NCI-H446 (cell line): ENCODE measurements at places on chromosomes 12 and 14.

DNA sequence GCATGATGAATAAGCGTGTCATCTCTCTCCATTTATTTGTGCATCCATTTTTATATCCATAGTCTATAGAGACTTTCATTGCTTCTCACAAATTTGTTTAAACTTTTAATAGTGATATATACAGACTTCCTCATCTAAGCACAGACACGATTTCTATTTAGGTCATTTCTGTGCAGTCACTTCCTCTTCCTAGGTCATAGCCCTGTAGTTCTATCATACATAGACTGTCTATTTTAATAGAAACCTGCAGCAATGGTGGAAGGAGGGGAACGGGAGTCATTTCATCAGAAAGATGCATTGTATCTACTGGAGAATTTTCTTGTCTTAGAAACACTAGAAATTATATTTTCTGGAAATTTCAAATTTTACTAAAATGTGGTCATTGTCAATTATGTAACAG is 133.4 kb upstream of the FGD4 start:
- DNase-seq: no peak

- no peak for DNase-seq
Observed at GRCh38 chr12:91109148-91109564, 2.1 kb downstream of the LUM start.

- DNase-seq: no peak
Observed at GRCh38 chr12:98371419-98371818, 144.0 kb upstream of the TMPO start.

- no peak for DNase-seq
Observed at GRCh38 chr12:107474099-107474498, 211.5 kb upstream of the PWP1 start.

DNA sequence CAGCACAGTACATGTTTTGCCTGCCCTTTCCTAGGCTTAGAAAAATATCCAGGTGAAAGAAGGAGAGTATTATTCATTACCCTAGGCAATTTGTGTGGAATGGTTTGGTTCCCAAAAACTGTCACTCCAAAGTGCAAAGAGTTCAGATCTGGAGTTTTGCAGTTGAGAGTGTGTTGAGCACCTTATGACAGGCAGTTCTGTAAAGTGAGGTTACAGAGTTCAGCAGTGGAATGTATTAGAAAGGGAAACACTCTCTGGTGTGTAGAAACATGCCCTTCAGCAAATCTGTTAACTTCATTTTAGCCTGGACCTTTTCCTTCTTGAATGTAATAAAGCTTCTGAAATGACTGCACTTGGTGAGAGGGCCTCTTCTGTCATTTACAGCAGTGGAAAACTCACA is 154.0 kb upstream of the SSTR1 start:
- no peak for DNase-seq

DNA sequence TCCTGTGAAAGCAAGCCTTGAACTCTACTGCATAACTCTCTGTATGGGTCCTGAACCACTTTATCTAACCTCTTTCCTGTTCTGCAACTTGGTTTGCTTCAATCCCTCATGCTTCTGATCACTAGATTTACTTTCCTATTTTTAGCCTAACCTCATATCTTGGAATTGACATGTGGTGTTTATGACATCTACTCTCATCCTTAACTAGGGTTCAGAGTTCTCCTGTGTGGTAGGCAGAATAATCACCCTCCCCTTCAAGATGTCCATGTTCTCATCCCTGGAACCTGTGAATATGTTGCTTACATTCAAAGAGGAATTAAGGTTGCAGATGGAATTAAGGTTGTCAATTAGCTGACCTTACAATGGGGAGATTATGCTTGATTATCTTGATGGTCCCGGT is 67.4 kb upstream of the STXBP6 start:
- DNase-seq: no peak

GRCh38 chr14:68791902-68792677 is 777 bp downstream of the ZFP36L1 start:
- no peak for DNase-seq

DNA sequence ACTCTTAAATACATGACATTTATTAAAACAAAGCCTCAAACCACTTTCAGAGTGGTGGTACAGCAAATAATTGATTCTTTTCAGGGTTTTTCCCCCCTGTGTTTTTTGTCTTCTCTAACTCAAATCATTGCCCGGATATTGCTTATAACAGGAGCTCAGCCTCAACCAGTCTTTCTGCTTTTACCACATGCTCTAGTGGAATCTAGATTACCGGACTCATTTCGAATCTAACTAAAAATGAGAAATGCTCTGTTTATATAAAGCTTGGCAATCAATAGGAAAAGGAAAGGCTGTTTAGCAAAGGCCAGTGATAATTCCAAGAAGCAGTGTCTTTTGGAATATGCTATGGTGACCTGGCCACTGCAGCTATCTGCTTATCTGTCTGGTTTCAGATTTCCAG is 161.5 kb downstream of the ETV6 start:
- no peak for DNase-seq
